Karpas-422 (cell line): ENCODE measurements at places on chromosomes 2 and 18. TPM values are rescaled to one million over a fixed set of nuclear protein-coding genes. Genes with fewer than 3 reads are reported as not detected.

The CACNB4 gene
- 0.11 and 0.22 TPM in 2 replicates for total RNA-seq

GRCh38 chr2:101704046-101704466 is 6.5 kb downstream of the MAP4K4 start:
- no peak for DNase-seq

DNA sequence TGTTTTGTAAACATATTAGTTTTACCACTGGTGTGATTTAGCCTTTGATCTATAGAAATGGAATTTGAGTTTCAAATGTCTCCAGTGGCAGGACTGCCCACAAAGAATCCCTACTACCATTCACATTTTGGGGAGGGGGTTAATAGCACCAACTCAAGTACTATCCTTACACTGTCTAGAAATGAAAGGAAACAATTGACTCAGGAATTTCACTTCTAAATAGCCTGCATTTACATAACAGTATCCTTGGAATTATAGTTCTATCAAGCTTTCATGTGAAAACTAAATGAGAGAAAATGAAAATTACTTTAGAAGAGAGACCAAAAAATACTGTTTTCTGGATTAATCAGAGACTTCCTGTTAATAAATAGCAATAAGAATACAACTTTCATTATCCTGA is 7.5 kb upstream of the CCDC93 start:
- DNase-seq = no peak

- no peak for DNase-seq
These were observed 388.7 kb upstream of the MYT1L start for GRCh38 chr2:2719781-2720180.

DNA sequence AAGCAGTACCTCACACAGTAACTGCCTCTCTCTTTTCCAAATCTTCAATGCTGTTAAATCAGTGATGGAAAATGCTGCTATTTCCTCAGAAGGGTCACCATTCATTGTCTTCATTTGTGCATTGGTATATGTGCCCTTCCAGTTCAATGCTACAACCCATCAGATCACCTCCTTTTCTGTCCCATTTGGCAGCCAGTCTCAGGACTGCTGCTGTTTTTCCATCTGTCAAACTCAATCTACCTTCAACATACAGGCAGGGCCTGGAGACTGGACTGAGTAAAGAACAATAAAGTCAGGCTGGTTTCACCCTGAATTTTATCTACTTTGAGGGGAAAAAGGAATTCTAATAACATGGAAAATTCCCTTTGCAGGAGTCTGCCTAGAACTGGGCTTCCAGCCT is 17.9 kb downstream of the ZNF385B start:
- DNase-seq = no peak
